ENCODE measurements at places on chromosomes 5 and 9. TPM values are rescaled to one million over a fixed set of nuclear protein-coding genes. Genes with fewer than 3 reads are reported as not detected.

Gene SHB
- 0.81 TPM for total RNA-seq

Gene GFPT2
- total RNA-seq, result 0.12 TPM

Gene NEURL1B
- total RNA-seq, result 0.20 TPM

Gene CFAP90
- total RNA-seq, result not detected

Gene MCCC2
- total RNA-seq, result 31.1 TPM

Gene OR1J2
- not detected for total RNA-seq

Gene SLCO6A1
- total RNA-seq, result not detected

Gene MAMDC2
- total RNA-seq, result not detected

Gene ANKRD55
- total RNA-seq, result 12.3 TPM

Gene STK10
- 306 TPM for total RNA-seq

Gene FBN2
- 0.15 TPM for total RNA-seq

DNA sequence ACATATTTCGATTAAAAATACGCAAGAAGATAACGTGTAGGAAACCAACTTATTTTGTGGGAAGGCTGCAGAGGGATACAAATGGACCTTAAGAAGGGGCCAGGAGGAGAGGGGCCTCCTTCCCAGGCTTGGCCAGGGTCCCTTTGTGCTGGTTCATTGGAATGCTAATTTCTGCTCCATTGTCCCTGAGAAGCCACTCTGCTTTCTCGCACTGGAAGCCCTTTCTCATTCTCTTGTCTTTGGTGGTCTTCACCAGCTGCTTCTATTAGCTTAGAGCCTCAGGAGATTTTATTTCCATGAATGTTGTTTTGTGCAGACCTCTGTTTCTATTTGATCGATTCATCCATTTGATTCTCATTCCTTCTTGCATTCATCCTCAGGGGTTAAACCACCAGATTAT, 325.4 kb downstream of the TMEM38B start:
- no peak for DNase-seq

- no peak for DNase-seq
Observed at GRCh38 chr9:1469996-1470395, 419.8 kb downstream of the DMRT2 start.

- no peak for DNase-seq
Observed at GRCh38 chr5:127858116-127858784, 155.1 kb downstream of the CCDC192 start.

GRCh38 chr5:134656690-134657089, 8.1 kb downstream of the SEC24A start:
- no peak for DNase-seq

DNA sequence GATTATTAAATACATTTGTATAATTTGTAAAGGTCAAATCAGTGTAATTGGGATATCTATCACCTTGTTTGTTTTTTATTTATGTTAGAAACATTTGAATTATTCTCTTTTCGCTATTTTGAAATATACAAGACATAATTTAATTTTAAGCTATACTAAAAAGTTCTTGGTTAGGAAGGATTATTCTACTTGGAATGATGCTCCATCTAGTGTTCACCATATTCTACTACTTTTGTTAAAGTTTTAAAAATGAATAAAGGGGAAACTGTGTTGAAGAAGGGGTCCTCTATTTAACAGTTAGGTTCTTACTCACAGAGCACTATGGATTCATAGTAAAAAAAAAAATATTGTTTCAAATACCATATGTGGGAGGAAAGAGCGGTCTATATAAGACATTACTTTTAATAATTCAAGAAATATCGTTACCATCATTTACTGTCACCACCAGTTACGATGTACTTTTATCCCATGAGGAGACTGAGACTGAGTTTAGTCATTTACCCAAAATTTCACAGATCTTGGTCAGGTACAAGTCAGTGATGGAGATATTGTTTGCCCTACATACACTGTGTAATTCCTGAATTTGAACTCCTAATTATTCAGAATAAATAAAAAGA, 6.3 kb upstream of the STOM start:
- no peak for DNase-seq

GRCh38 chr5:120803282-120803681, 339.2 kb downstream of the PRR16 start:
- DNase-seq, result no peak

DNA sequence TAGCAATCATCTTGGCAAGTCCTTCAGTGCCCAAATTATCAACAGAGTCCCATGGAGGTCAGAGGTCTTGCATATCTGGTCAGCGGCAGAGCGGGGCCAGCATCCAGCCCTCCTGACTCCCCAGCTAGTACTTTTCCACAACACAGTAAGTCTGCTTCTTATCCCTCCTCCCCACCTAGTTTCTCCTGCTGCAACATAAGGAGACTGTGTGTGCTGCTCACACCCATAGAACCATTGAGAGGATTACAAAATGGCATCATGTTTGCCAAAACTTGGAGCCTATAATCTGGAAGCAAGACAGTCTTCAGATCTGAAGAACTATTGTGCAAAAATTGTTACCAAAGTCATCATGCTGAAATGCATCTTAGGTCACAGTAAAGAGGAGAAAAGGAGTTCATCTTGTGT, 125.8 kb upstream of the ZNF366 start:
- DNase-seq, result no peak

GRCh38 chr9:85225180-85225579, 516.6 kb downstream of the AGTPBP1 start:
- no peak for DNase-seq

- no peak for DNase-seq
Observed at GRCh38 chr5:111135946-111136345, 43.8 kb downstream of the WDR36 start.

- DNase-seq, result no peak
Observed at GRCh38 chr5:73968729-73969128, 342.7 kb downstream of the ARHGEF28 start.

DNA sequence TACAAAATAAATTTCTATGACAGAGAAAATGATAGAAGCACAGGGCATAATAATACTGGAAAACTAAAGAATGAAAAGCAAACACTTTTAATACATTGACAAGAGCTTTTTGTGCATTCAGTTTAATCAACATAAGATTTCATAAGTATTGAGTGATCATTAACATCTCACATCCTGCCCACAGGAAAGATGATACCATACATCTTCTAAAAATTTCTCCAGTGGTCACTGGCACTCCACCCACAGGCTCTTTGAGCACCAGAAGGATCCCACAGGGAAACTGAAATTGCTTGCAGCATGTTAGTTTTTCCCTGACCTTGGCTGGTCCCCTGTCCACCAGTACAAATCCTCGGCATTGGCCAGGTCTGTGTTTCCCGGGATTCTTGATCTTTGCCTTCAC, 186.0 kb downstream of the CEMIP2 start:
- DNase-seq, result no peak

GRCh38 chr5:17766031-17766430, 131.8 kb downstream of the TAF11L14 start:
- DNase-seq, result no peak

DNA sequence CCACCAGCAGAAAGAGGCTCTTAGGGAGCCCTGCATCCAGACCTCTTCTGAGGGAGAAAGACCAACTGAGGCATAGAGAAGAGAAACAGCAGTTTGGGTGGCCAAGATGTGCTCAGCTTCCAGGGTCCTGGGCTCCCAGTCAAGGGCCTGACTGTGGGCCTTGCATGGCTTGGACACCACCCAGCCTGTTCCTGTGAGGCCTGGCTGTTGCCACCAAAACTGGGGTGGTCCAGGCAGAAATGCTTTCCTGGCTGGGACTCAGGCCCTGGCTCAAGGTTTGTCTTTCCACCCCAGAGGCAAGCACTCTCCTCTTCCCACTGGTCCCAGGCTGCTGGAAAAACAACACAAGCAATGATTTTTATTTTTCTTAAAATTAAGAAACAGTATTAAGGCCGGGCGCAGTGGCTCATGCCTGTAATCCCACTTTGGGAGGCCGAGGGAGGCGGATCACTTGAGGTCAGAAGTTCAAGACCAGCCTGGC, 13.3 kb downstream of the MYOZ3 start:
- DNase-seq, result no peak
